CD4-positive, alpha-beta T cell treated with Interleukin-15 for 1 hour (primary cell): ENCODE measurements at places on chromosomes 3 and 15.

DNA sequence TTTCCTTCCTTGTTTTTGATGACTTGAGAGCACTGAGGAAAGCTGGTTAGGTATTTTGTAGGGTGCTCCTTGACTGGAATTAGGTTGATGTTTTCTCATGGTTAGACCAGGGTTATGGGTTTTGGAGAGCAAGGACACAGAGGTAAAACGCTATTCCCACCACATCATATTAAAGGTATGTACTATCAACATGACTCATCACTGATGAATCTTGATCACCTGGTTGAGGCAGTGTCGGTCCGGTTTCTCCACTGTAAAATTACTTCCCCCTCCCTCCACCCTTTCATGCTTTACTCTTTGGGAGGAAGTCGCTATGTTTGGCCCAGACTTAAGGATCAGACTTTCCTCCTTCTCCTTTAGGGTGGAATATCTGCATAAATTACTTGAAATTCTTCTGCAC is 201.6 kb downstream of the EDEM1 start:
- DNase-seq, result no peak

GRCh38 chr3:45966950-45967640 is 23.8 kb downstream of the CXCR6 start:
- no peak for DNase-seq

GRCh38 chr15:33201491-33202231 is 7.1 kb upstream of the FMN1 start:
- DNase-seq, result peak; percentile 58

GRCh38 chr3:116994351-116994879 is 284.8 kb downstream of the TUSC7 start:
- no peak for DNase-seq

DNA sequence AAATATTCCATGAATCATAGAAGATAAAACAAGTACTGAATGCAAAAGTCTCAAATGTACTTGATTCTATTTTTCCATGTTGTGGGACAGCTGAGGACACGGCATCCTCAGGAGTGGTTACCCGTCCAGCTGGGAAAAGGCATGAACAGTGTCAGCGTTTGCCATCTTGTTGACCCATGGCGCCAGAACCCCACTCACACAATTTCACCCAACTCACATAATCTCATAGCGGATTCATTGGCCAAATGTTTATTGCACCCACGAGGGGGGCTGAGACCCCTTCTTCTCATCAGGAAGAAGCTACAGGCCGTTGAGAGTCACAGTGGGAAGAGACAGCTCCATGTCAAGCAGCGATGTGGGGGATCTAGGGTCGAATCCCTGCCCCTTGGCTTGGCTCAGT is 72.9 kb downstream of the OCA2 start:
- no peak for DNase-seq

- DNase-seq, result no peak
Measured at GRCh38 chr3:105014631-105015030, 352.1 kb upstream of the ALCAM start.

DNA sequence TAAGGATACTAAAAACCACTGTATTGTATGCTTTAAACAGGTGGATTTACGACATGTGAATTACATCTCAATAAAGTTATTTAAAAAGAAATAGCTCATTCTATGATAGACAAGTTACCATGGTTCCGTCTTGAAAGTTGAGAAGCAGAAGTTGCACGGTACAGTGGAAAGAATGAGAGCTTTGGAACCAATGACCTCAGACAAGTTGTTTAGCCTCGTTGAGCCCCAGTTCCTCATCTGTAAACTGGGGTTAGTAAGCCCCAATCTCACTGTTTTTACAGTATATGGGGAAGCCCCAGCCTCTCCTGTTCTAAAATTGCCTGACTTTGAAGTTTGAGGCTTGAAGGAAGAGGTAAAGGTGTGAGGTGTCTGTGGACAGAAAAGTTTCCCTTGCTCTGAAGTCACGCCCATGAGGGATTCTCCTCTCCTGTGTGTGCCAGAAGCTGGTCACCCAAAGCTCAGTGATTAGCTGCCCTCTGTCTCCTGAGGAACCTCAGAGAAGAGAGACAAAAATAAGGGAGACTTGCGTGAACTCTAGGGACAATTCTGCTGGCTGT is 10.0 kb downstream of the CRYGS start:
- peak; percentile 62 for DNase-seq

GRCh38 chr3:105523501-105523900 is 156.8 kb downstream of the ALCAM start:
- no peak for DNase-seq

DNA sequence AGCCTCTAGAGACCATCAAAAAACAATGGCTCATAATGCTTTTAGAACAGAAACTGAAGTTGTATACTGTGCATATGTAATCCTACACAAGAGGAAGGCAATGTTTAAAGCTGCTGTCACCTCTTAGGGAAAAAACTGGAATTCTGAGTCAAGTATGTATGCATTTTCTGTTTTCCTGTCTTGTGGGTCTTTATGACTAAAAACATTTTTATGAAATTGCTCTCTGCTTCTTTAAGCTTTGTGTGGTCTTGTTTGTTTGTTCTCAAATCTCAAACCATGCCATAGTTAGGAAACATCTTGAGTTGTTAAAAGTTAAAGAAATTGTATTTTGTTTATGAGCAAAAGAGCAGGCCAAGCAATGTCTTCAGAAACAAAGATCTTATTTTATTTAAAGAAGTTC is 80.9 kb upstream of the SOX2 start:
- no peak for DNase-seq

GRCh38 chr3:111890051-111890580 is 31.1 kb downstream of the PHLDB2 start:
- no peak for DNase-seq

GRCh38 chr3:133479895-133480669 is 80.2 kb downstream of the BFSP2 start:
- DNase-seq, result no peak

DNA sequence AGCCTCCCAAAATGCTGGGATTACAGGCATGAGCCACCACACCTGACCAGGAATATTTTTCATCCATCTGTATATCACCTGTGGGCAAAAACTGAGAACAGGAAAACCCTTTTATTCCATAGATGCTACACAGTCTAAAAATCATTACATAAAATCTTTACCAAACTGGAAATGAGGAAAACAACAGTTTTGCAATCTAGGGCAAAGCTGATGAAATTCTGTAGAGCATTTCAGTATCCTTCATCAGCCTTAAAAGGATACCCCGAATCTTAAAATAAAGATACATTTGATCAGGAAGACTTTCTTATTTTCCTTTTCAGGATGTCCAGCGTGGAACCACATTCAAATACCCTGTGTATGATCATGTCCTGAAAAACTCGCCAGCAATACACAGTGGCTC is 7.1 kb downstream of the SIAH2 start:
- no peak for DNase-seq

GRCh38 chr3:138036572-138036971 is 26.6 kb downstream of the CLDN18 start:
- no peak for DNase-seq
